Skin of body (tissue), 3 donors: ENCODE measurements at places on chromosomes 12 and 14. TPM values are rescaled to one million over a fixed set of nuclear protein-coding genes. Genes with fewer than 3 reads are reported as not detected.

DNA sequence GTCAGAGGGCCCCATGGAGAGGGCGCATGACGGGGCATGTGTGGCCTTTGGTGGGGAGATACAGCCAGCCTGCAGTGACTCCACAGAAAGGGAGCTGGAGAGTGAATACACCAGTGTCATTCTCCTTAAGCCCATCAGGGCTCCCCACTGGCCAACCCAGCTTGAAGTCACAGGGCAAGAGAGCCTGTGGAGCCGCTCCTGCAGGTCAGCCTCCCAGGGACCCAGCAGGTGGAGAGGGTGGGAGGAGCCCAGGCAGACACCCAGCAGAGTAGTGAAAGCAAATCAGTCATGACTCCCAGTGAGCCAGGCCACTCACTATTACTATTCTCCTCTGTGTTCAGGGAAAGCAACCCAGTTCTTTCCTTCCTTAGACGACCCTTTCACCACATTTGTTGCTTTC is 110.0 kb upstream of the CPM start:
- DNase-seq = no peak

B4GALNT3 gene
- 12.7 TPM for total RNA-seq

GRCh38 chr12:48954841-48955501 is 2.3 kb downstream of the ARF3 start:
- DNase-seq = no peak

RIN3 gene
- total RNA-seq = 8.2 TPM

DNA sequence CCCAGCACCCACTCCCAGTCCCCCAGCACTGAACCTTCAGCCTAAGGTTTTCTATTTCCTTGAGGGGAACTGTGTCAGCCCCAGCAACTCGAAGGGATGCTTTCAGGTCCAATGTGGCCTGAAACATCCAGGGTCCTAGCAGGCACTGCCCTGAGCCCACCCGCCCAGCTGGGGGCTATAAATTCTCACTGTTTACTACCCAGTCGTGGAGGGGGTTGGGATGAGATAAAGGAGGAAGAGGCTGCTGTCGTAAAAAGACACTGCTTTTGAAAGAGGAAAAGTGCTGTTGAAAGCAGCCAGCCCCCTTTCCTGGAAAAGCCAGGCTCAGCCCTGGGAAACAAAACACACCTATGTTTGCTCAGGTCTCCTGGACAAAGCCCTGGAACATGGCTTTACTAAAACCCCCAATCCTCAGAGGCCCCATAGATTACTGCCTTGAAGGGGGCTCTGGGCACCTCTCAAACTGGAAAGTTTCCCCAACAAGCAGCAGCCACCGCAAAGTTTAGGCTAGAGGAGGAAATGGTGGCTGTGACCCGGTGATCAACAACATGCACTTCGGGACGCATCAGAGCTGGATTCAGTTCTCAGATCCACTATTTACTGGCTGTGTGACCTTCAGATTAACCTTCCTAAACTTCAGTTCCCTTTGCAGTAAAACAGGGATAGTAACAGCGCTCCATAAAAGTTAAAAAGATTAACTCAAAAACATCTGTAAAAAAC is 51.0 kb downstream of the ACTN1 start:
- DNase-seq = no peak

- DNase-seq = no peak
These were observed 40.7 kb downstream of the BCL11B start for GRCh38 chr14:99231161-99231849.
